ENCODE measurements at places on chromosomes 12 and 14. TPM values are rescaled to one million over a fixed set of nuclear protein-coding genes. Genes with fewer than 3 reads are reported as not detected.
A peak's percentile ranks its signal among the peaks of the same experiment; 100 is the strongest.

- H3K27me3 ChIP-seq: no peaks in the 10 kb centered on the region
- no peak overlapping the region for H3K4me3 ChIP-seq
- no peak overlapping the region for H3K27ac ChIP-seq
- peaks cover 12% of the 10 kb centered on the region for H3K36me3 ChIP-seq
- no peak for DNase-seq
Measured at GRCh38 chr14:102144914-102145313, 5.2 kb downstream of the WDR20 start.

GRCh38 chr14:94044476-94045091, 18.4 kb downstream of the OTUB2 start:
- no peak overlapping the region for H3K4me3 ChIP-seq
- H3K4me1 ChIP-seq: no peaks in the 10 kb centered on the region
- peaks cover 31% of the 10 kb centered on the region for H3K36me3 ChIP-seq
- no peak for DNase-seq

GRCh38 chr12:130710733-130711080, 5.4 kb downstream of the RIMBP2 start:
- H3K27me3 ChIP-seq: peaks cover 24% of the 10 kb centered on the region
- H3K36me3 ChIP-seq: no peaks in the 10 kb centered on the region
- no peak overlapping the region for H3K27ac ChIP-seq
- no peak for DNase-seq
- H3K4me1 ChIP-seq: peaks cover 7% of the 10 kb centered on the region

DNA sequence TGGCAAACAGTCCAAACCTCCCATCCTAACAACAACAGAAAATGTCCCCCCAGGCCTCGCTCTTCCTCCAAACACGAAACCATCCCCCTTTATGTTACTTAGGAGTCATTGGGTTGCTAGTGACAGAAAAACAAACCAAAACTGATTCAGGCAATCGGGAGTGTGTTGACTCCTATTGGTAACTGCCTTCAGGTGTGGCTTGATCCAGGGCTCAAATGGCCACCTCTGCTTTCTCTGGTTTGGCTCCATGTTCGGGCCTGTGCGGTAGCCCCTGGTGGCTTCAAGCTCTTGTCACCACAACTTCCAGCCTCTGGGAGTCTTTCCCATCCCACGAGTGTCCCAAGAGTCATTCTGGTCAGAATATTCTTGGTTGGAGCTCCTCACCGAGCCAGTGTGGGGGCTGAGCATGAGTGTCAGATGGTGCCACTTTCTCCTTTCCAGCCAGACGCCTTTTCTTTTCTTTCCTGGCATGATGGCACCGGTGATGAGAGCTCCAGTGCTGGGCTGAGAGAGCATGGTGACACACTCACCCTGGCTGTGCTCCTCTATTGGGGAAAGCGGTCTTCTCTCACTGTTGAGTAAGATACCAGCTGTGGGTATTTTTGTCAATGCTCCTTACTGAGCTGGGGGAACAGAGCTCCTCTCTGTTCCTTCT, 38.6 kb downstream of the NOC4L start:
- H3K36me3 ChIP-seq: no peaks in the 10 kb centered on the region
- peaks cover 49% of the 10 kb centered on the region for H3K4me1 ChIP-seq
- no peak for DNase-seq
- H3K4me3 ChIP-seq: no peak overlapping the region
- no peaks in the 10 kb centered on the region for H3K27me3 ChIP-seq

GRCh38 chr12:46946137-46946536, 120.3 kb upstream of the SLC38A4 start:
- no peak for DNase-seq
- H3K27me3 ChIP-seq: no peaks in the 10 kb centered on the region
- no peaks in the 10 kb centered on the region for H3K4me1 ChIP-seq

GRCh38 chr12:130436741-130437501, 99.2 kb downstream of the PIWIL1 start:
- H3K36me3 ChIP-seq: no peaks in the 10 kb centered on the region
- H3K4me3 ChIP-seq: no peak overlapping the region
- no peaks in the 10 kb centered on the region for H3K27me3 ChIP-seq
- no peak for DNase-seq
- H3K4me1 ChIP-seq: no peaks in the 10 kb centered on the region

DNA sequence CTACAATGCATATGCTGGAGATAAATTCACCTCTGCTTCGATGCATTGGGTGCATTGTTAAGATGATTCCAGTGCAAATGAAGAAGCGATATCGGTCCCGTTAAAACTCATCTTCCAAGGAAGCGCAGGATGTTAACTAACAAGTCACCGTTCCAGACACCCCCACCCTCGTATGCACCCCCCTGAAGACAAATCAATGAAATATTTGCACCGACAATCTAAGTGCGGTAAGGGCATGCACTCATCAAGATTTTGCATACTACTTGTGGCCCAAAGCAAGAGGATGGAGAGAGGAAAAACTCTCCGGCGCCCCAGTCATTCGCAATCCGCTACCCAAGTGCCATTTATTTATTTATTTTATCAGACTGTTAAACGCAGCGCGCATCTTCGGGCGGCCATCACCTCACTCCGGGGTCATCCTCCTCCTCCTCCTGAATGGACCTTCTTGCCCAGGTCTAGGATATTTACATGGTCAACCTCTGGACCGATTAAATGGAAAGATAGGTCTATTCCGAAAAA, 1.2 kb downstream of the NOVA1 start:
- peak overlapping the region; percentile 61 for H3K4me3 ChIP-seq
- peaks cover 23% of the 10 kb centered on the region for H3K27me3 ChIP-seq
- H3K36me3 ChIP-seq: no peaks in the 10 kb centered on the region
- DNase-seq: no peak
- no peaks in the 10 kb centered on the region for H3K4me1 ChIP-seq

GRCh38 chr12:8596561-8596960, 16.1 kb downstream of the AICDA start:
- DNase-seq: no peak
- H3K4me3 ChIP-seq: no peak overlapping the region
- H3K27ac ChIP-seq: no peak overlapping the region
- no peaks in the 10 kb centered on the region for H3K4me1 ChIP-seq

GRCh38 chr14:85471744-85472143, 58.2 kb upstream of the FLRT2 start:
- no peaks in the 10 kb centered on the region for H3K4me1 ChIP-seq
- H3K36me3 ChIP-seq: no peaks in the 10 kb centered on the region
- no peak for DNase-seq
- no peaks in the 10 kb centered on the region for H3K27me3 ChIP-seq

- no peaks in the 10 kb centered on the region for H3K27me3 ChIP-seq
- H3K4me3 ChIP-seq: no peak overlapping the region
- no peaks in the 10 kb centered on the region for H3K36me3 ChIP-seq
- DNase-seq: no peak
- H3K27ac ChIP-seq: no peak overlapping the region
- no peaks in the 10 kb centered on the region for H3K4me1 ChIP-seq
Measured at GRCh38 chr12:70196811-70197281, 46.4 kb upstream of the CNOT2 start.

GRCh38 chr14:57089901-57090300, 178.8 kb downstream of the EXOC5 start:
- no peaks in the 10 kb centered on the region for H3K4me1 ChIP-seq
- no peak for DNase-seq
- no peak overlapping the region for H3K4me3 ChIP-seq
- no peaks in the 10 kb centered on the region for H3K27me3 ChIP-seq
- no peak overlapping the region for H3K27ac ChIP-seq
- no peaks in the 10 kb centered on the region for H3K36me3 ChIP-seq

GRCh38 chr14:67673451-67673850, 981 bp downstream of the VTI1B start:
- no peak for DNase-seq
- peaks cover 6% of the 10 kb centered on the region for H3K4me1 ChIP-seq
- no peak overlapping the region for H3K27ac ChIP-seq

- DNase-seq: no peak
- no peaks in the 10 kb centered on the region for H3K36me3 ChIP-seq
- no peak overlapping the region for H3K4me3 ChIP-seq
- H3K27me3 ChIP-seq: no peaks in the 10 kb centered on the region
- H3K27ac ChIP-seq: no peak overlapping the region
- peaks cover 22% of the 10 kb centered on the region for H3K4me1 ChIP-seq
Measured at GRCh38 chr14:75303381-75303789, 24.8 kb downstream of the FOS start.

GRCh38 chr14:53328841-53329240, 175.7 kb upstream of the DDHD1 start:
- no peaks in the 10 kb centered on the region for H3K36me3 ChIP-seq
- H3K4me1 ChIP-seq: no peaks in the 10 kb centered on the region
- H3K27me3 ChIP-seq: no peaks in the 10 kb centered on the region
- no peak overlapping the region for H3K27ac ChIP-seq
- DNase-seq: no peak

DNA sequence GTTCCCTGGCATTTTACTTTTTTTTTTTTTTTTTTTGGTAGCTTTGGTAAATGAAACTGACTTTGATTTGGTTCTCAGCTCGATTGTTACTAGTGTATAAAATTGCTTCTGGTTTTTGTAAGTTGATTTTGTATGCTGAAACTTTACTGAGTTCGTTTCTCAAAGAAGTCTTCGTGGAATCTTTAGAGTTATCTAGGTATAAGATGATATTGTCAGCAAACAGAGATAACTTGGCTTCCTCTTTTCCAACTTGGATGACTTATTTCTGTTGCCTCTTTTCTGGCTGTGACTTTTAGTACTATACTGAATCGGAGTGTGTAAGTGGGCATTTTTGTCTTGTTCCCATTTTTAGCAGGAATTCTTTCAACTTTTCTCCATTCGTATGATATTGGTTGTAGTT, 28.1 kb downstream of the USP15 start:
- H3K36me3 ChIP-seq: no peaks in the 10 kb centered on the region
- no peaks in the 10 kb centered on the region for H3K4me1 ChIP-seq
- H3K27ac ChIP-seq: no peak overlapping the region
- DNase-seq: no peak
- H3K27me3 ChIP-seq: no peaks in the 10 kb centered on the region
- no peak overlapping the region for H3K4me3 ChIP-seq

DNA sequence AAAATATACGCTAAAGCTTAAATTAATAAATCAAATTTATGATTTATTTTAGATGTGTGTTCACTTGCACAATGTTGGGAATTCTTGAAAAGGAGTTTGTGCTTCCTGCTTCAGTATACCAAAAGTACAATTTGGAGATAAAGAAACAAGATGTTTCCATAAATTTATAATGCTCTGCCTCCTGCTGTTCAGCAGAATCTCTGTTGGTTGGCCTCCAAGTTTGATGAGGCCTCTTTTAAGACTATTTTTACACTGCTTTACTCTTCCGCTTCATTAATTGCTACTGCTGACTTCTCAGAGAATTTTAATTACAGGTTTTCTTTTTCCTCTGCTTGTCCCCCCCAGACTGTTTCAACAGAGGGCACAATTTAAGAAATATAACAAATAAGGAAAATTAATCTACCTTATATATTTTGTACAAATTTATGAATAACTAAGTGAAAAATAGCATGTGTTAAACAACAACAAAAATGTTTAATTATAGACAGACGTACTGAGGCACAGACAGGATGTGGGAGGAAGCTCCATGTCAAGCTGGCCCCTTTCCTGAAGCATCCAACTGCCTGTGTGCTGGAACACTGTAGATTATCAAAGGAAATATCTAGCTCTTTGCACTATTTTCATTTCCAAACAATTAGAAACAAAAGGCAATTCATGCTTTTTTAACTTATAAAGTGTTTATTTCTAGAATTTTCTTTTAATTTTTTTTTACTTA, 83.9 kb downstream of the PIK3C2G start:
- no peak overlapping the region for H3K4me3 ChIP-seq
- no peak for DNase-seq

DNA sequence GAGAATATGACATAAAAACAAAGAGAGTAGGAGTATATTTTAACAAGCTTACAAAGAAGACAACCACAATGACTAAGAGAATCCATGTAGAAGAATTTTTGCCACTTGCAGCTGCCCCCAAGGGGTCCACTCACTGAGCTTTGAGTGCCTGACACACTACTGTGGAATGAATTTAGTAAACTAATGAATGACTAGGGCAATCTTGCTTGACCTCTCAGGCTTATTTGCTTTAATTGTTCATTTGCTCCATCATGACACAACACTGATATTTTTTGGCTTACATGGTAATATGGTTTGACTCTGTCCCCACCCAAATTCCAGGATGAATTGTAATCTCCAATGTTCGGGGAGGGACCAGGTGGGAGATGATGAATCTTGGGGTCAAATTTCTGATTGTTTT, 249.1 kb upstream of the FAR2 start:
- H3K4me3 ChIP-seq: no peak overlapping the region
- H3K4me1 ChIP-seq: no peaks in the 10 kb centered on the region
- H3K27ac ChIP-seq: no peak overlapping the region
- no peaks in the 10 kb centered on the region for H3K27me3 ChIP-seq

DNA sequence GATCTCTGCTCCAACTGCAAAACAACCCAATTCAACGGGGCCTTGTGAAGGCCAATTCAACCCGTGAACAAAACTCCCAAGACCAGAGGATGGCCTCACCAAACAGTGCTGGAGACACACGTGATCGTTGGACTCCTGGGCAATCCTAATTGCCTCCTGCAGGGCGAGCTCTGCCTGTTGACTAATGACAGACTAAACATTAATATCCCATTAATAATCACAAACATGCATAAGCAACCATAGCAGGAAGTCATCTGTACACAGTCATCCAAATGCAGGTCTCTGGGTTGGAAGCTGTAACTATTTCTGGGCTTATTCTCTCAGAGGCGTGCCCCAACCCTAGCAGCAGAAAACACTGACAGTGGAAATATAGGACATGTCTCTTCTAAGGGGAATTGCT, 21.0 kb downstream of the ANAPC5 start:
- peaks cover 57% of the 10 kb centered on the region for H3K36me3 ChIP-seq
- DNase-seq: no peak
- H3K4me1 ChIP-seq: no peaks in the 10 kb centered on the region
- no peaks in the 10 kb centered on the region for H3K27me3 ChIP-seq
- no peak overlapping the region for H3K4me3 ChIP-seq

DNA sequence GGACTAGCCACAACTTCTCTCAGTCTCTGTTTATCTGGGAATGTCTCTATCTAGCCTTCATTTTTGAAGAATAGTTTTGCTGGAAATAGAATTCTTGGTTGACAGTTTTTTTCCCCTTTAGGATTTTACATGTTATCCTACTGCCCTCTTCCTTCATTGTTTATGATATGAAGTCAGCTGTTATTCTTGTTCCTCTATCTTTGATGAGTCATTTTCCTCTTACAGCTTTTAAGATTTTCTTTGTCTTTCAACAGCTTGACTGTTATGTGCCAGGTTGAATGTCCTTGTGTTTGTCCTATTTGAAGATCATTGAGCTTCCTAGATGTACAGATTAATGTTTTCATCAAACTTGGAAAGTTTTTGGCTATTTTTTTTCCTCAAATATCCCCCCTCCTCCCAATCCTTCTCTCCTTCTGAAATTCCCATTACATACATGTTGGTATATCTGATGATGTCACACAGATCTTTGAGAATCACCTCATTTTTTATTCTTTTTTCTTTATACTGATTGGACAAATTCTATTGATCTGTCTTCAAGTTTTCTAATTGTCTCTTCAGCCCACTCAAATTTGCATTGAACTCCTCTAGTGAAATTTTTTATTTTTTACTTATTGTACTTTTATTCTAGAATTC, 4.5 kb upstream of the GOLGA5 start:
- no peaks in the 10 kb centered on the region for H3K36me3 ChIP-seq
- H3K4me1 ChIP-seq: peaks cover 6% of the 10 kb centered on the region
- DNase-seq: no peak
- no peak overlapping the region for H3K4me3 ChIP-seq
- H3K27me3 ChIP-seq: no peaks in the 10 kb centered on the region

Gene STON2
- 5.4 TPM for polyA plus RNA-seq

Gene AKAP3
- 1.1 TPM for polyA plus RNA-seq

Gene PLEKHD1
- polyA plus RNA-seq: 0.30 TPM

Gene CCDC177
- 0.02 TPM for polyA plus RNA-seq

Gene CLEC2A
- 0.11 TPM for polyA plus RNA-seq

Gene GDF3
- 0.37 TPM for polyA plus RNA-seq

Gene FIGNL2
- 0.52 TPM for polyA plus RNA-seq

Gene NOS1
- 0.23 TPM for polyA plus RNA-seq

Gene KRT2
- 26.4 TPM for polyA plus RNA-seq

Gene CTSG
- 4.8 TPM for polyA plus RNA-seq

Gene NAA30
- polyA plus RNA-seq: 10.6 TPM

Gene CLEC6A
- 0.02 TPM for polyA plus RNA-seq

Gene PRB2
- polyA plus RNA-seq: 0.94 TPM
